ENCODE measurements at places on chromosomes 16 and 17. TPM values are rescaled to one million over a fixed set of nuclear protein-coding genes. Genes with fewer than 3 reads are reported as not detected.

DNA sequence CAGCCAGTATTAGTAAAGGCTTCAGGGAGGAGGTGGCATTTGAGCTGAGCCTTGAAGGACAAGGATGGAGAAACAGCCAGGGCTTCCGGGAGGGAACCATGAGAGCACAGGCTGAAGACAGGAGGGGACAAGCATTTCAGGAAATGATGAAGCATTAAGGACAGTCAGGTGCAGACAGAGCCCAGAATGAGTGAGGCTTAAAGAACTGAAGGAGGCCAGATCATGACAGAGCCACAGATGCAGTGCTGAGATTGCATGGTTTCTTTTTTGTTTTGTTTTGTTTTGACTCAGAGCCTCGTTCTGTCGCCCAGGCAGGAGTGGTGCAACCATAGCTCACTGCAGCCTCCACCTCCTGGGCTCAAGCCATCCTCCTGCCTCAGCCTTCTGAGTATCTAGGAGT, 211.5 kb downstream of the SOX9 start:
- no peak for DNase-seq

GRCh38 chr17:37608351-37609169, 658 bp downstream of the SYNRG start:
- peak; percentile 6 for DNase-seq

DNA sequence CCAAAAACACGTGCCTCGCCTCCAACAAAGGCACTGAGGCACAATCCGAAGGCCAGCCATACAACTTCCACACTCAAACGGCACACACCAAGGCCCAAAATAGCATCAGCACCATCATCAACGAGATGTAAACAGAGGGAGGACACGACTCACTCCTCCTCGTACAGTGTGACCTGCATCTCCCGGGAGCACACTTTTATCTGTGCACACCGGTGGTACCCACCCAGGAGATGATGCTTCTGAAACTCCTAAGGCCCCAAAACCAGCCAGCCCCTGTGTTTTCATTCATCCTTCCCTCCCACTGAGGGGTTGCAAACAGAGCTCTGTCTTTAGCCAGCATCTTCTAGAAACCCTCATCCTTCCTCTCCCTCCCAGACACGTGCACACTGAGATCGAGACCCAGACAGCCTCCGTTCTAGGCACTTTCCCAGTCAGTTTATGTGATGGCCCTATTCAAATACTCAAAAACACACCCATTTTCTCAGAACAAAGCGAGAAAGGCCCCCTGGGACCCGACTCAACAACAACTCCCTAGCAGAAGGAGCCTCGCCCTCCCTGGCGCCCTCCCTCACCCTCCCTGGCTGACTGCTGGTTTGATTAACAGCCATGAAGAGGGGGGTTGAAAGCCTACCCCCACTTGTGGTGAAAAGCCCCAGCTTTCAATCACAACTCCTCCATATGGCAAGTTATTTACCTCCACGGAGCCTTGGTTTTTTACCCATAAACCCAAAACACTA, 76.3 kb downstream of the GAS7 start:
- DNase-seq: no peak

DNA sequence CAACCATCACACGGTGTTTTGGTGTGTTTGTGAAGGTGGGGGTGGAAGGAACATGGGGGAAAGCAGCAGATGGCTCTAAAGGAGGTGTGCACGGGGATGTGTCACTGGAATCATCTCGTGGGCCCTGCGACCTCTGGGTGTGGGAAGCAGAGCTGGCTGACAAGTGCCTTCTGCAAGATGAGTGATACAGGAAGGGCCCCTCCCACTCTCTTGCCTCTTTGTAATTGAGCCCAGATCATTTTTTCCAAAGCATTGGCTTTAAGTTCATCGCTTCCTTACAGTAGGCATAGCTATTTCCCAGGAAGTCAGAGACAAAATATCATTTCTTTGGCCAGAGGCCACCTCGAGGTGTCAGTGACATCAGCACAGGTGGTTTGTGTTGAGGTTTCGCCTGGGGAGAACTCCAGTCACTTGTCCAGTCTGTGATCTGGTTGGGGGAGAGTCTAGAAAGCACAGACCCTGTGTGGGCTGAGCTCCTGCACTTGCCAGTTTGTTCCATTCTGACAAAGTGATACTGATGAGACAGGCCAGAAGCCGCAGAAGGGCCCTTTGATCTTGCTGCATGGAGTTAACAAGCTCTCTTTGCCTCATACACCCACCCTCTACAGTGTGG, 20.6 kb upstream of the SNTB2 start:
- DNase-seq: no peak

DNA sequence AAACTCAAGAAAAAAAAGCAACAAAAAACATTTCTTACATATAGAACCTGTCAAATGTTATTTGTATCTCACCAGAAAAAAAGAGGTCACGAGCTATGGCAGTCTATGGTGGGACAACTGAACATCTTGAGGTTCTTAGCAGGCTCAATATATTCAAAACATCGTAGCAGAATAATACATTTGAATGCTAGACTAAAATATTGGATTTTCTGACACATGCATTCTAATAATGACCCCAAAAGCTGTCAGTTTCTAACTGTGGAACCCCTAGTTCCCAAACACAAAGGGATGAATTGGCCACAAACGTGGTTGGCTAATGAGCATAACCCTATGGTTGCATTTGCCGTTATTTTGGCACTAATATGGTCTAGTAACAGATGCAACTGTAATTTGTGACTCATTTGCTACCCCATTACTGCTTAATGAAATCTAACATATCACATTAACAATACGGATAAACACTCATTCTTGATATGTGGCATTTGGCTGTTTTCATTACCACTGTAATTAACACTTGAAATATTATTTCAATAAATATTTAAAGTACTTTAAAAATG, 81.2 kb downstream of the TOX3 start:
- DNase-seq: no peak

DNA sequence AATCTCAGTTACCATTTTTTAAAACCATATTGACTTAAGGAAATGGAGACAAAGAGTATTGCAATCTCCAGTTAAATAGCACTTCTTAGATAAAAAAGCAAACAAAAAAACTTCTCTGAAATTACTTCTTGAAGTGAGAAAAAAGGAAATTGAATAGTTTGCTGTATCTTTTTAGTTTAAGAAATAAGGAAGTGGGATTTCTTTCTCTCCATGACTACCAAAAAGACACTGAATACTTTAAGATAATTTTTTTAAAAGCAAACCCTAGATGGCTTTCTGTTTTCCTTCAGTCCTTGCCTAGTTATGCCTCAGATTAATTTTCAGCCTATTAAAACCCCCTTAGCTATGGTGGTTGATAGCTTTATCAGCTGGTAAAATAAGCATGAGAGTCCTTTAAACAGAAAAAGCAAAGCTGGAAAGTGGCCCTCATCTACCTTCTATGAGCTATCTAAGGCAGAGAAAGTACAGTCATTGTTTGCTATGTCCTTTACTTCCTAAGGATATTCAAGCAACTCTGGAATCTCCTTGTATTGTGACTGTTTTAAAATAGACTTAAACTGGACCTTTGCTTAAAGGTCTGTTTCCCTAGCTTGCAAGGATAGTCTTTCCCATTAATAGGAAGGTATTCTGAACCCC, 28.6 kb downstream of the TPPP3 start:
- DNase-seq: no peak

DNA sequence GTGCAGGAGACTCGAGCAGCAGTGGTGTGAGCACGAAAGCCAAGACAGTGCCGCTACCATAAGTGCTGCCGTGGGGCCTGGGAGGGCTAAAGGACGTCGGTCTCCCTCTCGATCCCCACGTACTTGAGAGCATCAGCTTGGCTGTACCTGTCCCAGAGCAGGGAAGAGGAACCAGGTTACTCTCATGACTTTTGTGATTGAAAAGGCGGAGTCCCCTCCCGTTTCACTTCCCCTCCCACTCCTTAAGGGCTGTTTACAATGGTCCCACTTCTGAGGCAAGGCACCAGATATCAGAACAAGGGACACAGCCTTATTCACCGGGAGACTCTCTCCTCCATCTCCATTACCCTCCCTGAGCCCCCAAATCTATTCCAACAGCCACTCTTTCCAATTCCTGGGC, 20.1 kb downstream of the CNTNAP1 start:
- no peak for DNase-seq

The KLHL10 gene
- total RNA-seq: not detected

The KRT34 gene
- 0.12 TPM for total RNA-seq

DNA sequence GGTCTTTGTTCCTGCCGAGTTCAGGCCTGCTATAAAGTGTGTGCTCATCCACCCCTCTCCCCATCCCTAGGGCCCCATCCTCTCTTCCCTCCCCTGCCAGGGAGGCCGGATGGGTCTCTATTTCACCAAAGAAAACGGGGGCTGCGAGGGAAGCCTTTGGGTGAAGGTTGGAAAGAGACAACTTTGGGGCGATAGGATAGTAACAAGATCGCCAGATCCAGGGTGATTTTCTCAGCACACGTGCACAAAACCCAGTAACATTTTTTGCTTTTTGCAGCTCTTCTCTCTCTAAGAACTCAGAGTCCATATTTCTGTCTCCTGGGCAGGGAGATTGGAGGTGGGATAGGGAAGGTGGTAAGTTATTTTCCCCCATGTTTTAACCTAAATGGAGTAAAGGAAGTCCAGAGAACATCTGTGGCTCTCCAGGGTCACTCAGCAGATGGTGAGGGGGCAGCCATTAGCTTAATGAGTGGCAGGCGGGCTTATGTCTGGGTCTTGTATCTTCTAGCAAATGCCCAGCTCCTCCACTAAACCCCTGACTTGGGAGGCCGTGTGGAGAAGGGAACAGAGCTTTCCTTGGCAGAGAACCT, 6.9 kb downstream of the CCR7 start:
- no peak for DNase-seq

GRCh38 chr16:84232969-84233368, 6.8 kb downstream of the KCNG4 start:
- no peak for DNase-seq

GRCh38 chr17:70070305-70071027, 4.6 kb upstream of the KCNJ16 start:
- peak; percentile 65 for DNase-seq

The MLKL gene
- 6.6 TPM for total RNA-seq

The CDH11 gene
- total RNA-seq: 56.6 TPM

The CCL5 gene
- not detected for total RNA-seq

DNA sequence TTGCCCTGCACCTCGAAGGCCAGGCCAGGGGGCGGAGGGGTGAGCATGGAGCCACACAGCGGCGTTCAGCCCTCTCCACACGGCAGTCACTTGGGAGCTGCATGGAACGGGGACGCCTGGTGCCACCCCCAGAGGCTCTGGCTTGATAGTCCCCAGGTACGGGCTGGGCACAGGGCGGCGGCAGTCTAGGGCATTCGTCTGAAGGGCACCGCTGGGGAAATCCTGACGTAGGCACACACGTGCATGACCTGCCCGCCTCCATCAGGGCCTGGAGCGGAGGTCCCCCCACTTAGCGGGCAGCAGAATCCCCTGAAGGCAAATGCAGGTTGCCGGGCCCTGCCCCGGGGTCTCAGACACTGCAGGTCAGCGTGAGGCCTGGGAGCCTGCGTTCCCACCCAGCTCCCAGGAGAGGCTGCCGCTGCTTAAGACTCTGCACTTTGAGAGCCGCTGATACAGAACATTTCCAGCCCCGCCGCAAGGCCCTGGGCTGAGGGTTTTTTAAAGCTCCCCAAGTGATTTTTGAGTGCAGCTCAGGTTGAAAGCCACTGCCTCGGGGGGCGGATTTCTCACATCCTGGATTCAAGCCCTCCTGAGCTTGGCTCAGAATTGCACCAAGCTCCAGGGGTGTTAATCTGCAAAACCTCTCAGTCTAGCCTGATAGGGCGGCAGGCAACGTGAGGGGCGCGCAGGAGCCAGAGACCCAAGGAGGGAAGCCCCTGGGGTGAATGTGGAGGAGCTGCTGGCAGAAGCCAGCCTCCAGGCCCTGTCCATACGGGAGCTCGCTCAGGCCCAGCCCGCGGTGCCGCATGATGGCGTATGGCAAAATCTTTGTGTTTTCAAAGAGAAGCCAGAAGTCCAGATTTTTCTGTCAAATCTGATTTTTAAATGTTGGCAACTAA, 182.3 kb upstream of the GSE1 start:
- DNase-seq: no peak

DNA sequence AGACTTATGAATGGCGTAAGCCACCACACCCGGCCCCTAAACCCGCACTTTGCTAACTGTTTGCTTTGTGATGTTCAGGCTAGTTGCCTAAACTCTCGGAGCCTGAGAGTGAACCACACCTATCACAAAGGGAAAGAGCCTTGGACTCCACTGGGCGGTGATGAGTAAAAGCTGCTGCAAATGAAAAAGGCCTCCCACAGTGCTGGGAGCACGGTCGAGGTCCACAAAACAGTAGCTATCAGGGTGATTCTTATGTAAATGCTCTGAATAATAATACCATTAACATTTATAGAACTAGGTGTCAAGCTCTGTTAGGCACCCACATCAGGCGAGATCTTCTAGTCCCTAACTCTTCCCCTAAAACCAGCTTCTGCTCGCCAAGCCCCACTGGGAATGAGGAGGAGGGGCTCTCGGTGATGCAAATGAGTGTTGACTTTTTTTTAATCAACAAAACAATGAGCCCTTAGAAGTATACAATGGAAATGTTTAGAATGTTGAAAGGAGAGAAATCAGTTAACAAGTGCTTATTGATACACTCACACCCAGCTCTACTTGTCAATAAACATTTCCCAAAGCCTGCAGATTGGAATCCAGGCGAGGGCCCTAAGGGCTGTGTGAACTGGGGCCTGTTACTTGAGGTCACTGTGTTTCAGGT, 19.8 kb downstream of the FBRS start:
- DNase-seq: no peak

DNA sequence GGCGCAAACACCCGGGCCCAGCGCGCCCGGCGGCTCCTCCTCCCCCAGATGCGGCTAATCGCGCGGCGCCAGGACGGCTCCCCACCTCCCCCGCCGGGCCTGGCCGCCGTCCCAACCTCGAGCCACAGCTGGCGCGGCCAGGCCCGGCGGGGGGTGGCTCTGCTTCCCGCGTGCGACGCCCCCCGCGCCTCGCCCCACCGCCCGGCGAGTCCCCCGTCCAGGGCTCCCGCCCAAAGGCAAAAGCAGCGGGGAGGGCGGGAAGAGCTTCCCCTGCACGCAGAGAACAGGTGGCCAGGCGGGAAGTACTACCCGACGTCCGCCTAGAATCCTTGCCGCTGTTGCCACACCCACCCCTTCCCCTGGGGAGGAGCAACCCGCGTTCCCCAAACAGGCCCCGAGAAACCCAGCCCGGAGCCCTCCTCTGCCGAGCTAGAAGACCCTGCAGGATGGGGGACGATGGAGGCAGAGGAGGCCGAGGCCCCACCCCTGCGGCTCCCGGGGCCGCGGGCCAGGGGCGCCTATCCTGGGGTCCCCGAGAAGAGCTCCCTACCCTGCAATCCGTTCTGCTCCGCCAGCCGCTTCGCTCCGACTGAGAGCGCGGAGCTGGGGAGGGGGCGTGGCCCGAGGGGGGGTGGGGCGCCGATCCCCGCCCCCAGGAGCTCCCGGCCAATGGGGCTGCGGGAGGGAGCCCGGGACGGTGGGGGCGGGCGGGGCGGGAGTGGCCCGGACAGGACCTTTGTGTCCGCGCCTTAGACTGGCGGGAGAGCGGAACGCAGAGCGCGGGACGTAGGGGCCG, at the start of gene CARHSP1:
TSS of gene CARHSP1 (minus strand) at position 591 of the 796 bp plus-strand sequence. CDS start 9,678 bp downstream, outside the sequence.
- peak; percentile 89 for DNase-seq

The CLEC18A gene
- total RNA-seq: 0.02 TPM

GRCh38 chr16:88087517-88087877, 136.3 kb downstream of the BANP start:
- DNase-seq: no peak

The CLTC gene
- 362 TPM for total RNA-seq

All from H4 (cell line).